ENCODE measurements at places on chromosomes 4 and X.

GRCh38 chr4:112885897-112886296 lies 163.6 kb upstream of the ANK2 start:
- no peak for DNase-seq

DNA sequence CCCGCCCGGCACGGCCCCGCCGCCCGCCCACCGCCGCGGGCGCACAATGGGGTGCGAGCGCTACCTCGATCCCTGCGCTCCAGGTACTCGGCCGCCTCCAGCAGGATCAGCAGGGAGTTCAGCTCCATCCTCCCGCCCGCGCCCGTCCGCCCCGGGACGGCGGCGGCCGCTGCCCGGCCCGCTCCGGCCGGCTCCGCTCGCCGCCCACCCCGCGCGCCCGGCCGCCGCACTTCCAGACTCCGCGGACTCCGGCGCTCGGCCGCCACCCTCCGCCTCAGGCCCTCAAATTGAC lies at the start of gene MXD4:
TSS of gene MXD4 (minus strand) at position 257 of the 292 bp plus-strand sequence. CDS start at position 128, 129 bp downstream.
- no peak for DNase-seq

DNA sequence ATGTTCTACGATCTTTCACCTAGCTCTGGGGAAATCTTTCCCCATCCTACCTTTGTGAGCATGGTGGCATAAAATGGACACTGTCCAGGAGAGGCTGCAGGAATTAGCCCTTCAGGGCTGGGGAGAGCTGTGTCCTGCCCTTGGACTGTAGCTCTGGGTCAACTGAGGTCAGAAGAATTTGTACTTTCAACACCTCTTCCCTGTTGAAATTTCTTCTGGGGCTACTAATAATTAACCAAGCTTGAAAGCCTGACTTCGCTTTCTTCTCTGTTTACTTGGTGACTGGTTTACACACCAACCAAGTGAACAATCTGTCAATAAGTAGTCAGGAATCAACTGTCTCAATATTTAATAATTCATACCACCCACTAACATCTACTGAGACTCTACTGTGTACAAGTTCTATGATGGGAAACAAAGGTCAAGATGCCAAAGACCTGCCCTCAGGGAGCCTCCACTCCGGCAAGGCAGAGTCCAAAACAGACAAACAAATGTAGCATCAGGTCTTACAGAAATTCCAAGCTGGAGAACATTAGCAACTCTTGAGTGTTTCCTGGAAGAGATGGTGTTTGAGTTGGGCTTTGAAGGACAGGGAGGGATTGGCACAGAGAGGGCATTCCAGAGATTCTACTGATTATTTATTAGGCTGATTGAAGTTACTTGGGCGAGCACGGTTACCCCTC lies 113.1 kb downstream of the ENPP6 start:
- DNase-seq, result no peak

GRCh38 chr4:66091786-66092185 lies 421.5 kb upstream of the EPHA5 start:
- DNase-seq, result no peak

- DNase-seq, result no peak
Measured at GRCh38 chr4:161133586-161134276, 1030.1 kb downstream of the FSTL5 start.

DNA sequence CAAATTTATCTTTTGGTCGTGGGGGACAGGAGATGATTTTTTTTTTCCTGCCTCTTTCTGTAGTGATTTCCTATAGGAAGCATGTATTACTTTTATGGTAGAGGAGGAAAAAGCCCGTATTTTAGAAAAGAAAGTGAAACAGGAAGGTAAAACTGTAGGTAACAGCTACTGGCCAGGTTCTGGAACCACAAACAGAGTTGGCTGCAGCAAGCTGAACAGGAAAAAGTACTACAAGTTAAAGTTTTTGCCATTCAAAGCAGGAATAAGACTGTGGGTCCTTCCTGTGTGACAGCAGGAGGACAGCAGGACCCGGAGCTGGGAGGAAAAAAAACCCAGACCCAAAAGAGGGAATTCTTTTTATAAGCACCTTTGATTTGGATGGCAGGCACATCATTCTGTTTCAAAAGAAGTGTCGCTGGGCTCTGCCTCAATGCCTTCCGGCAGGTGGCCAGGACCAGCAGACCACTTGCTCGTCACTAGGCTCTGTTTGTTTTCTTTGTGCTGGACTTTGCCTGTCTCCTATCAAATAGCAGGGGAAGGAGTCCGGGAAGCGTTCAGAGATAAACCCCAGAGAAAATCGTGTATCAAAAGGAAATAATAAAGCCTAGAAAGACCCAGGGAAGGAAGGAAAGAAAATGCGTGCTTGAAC lies 277.9 kb downstream of the ADGRA3 start:
- no peak for DNase-seq

DNA sequence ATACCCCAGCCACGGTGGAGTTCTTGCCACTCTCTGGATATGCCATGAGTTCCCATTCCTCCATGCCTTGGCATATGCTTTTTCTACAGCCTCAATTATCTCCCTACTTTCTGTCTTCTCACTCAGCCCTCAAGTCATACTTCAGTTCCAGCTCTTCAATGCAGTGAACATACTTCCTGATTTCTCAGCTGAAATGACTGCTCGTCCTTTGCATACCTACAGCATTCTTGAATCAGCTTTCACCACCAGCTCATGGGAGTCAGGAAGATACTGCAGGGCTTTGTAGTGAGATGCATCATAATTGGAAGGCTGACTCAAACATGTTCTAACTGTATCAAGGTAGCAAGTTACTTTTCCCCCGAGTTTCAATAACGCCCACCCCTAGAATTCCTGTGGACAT lies 118.4 kb downstream of the APBB2 start:
- DNase-seq, result no peak

GRCh38 chr4:102399021-102399420 lies 53.7 kb upstream of the SLC39A8 start:
- DNase-seq, result no peak

DNA sequence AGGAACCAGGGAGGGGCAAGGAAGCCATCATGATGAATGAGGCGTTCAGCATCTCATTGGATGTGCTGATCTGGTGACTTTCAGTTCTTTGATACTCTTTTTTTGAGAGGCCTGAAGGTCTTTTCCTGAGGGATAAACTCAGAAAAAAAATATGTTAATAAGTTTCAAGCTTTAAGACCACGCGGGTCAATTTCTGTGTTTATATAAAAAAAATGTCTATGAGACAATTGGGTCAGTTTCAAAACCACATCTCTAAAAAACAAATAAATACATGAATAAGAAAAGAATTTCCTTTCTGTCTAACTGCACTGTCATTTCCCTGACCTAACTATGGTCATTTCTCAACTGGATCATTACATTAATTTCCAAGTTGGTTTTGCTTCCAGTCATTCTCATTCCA lies 62.6 kb downstream of the TRIML1 start:
- DNase-seq, result no peak

DNA sequence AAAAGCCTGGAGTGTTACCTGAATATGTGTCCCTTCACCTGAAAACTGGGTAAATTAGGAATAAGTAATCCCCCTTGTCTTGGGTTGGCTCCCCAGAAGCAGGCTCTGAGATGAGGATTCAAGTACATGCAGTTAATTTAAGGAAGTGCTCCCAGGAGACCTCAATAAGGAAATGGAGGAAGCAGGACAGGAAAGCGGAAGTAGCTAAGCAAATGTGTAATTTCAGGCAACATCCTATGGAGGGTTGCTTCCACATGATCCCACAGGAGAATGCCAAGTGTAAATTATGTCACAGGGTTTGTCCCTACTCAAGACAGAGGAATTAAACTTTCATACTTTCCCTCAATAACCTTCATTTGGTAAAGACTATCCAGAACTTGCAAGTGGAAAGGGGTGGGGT lies 48.1 kb upstream of the ARHGEF6 start:
- no peak for DNase-seq

GRCh38 chr4:98851806-98852205 lies 77.1 kb downstream of the EIF4E start:
- DNase-seq, result no peak

GRCh38 chr4:122003335-122003734 lies 51.5 kb upstream of the TRPC3 start:
- peak; percentile 60 for DNase-seq

DNA sequence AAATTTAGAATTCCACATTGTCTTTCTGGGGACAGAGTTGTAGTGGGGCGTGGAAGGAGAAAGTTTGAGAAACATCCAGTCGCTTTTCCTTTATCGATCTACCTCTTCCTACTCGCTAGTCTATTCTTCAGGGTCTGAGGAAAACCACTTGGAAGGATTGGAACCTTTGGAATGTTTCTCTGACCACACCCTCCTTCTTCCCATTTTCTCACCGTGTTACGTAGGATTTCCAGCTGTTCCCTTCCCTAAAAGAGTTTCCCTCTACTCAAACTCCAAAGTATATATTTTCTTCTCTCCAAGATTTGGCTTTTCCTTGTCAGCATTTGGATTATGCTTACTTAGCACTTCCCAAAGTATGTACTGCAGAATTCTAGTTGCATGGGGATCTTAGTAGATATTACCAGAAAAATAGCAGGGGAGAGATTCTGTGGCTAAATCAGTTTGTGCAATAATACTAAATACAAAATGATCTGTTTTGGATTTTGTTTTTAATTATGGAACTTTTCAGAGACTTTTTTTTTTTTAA lies 4.9 kb downstream of the ENPEP start:
- DNase-seq, result no peak
